ENCODE measurements at places on chromosomes 7 and 10.

DNA sequence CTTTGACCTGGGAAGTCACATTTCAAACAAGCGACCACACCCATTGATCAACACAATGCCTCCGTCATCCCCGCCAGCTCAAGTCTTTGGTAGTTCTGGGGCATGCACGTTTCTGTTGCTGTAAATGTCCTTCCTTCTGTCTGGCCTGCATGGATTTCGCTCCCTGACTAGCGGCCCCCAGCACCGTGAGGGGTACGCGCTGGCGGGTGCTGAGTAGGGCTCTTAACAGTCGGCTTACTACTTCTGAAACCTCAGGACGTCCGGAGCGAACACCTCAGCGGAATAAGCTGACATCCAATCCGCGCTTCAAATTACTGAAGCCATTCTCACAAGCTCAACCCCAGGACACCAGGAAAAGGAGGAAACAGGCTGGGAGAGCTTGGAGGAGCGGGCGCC is 505 bp downstream of the NUDCD3 start:
- no peak for DNase-seq

- DNase-seq, result no peak
These were observed 93.7 kb downstream of the FZD1 start for GRCh38 chr7:91357901-91358300.

GRCh38 chr7:66883716-66884115 is 37.3 kb upstream of the TMEM248 start:
- peak; percentile 76 for DNase-seq

GRCh38 chr7:54992871-54993475 is 25.8 kb upstream of the EGFR start:
- no peak for DNase-seq

GRCh38 chr10:3380406-3381050 is 207.9 kb upstream of the PITRM1 start:
- no peak for DNase-seq

DNA sequence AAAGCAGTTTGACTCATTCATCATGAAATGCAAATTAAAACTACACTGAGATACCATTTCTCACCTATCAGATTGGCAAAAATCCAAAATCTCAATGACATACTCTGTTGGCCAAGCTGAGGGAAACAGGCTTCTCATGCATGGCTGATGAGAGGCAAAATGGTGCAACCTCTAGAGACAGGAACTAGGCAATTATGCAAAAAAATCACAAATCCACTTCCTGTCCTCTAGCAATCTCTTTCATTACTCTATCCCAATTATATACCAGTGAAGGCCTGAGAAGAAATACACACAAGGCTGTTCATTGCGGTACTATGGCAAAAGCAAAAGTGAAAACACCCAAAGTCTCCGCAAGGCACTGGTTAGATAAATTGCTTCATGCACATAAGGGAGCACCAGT is 25.9 kb upstream of the PTPRN2 start:
- peak; percentile 21 for DNase-seq
